ENCODE measurements at places on chromosomes 11 and 22.

GRCh38 chr22:19665784-19666672, 48.3 kb upstream of the SEPTIN5 start:
- DNase-seq = no peak

DNA sequence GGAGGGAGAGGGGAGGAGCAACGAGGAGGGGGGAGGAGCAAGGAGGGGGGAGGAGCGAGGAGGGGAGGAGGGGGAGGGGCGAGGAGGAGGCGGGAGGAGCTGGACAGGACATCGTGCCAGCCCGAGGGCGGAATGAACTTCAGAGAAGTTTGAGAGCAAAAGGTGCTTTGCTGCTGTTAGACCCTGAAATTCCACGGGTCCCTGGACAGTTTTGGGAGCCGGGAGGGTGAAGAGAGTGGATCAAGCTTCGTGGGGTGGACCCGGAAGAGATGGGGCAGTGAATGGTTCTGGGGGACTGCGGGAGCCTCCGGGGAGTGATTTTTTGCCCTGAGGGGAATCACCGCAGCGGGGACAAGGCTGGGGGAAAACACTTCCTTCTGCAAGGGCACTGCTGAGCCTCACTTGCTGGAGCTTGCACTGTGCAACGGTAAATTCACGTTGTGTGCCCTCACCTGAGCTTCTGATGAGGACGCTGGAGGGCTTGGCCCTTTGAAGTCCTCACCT, 10.7 kb upstream of the NLRP6 start:
- no peak for DNase-seq

- DNase-seq = no peak
These were observed 645 bp downstream of the RNF121 start for GRCh38 chr11:71929491-71929890.

GRCh38 chr11:23539556-23539955, 679.3 kb upstream of the CCDC179 start:
- no peak for DNase-seq

DNA sequence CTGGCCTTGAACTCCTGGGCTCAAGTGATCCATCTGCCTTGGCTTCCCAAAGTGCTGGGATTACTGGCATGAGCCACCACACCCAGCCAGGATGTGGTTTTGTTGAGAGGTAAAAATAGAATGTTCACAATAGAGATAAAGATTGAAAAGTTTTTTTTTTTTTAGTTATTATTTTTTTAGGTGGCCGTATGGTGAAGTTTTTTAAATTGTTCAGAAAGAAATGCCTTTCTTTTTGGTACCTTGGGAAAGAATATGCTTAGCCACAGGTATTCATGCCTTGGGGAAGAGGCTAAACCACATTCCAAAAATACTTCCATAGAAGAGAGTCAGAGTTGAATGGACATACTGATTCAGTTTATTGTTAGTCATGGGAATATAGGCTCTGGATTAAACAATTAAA, 143.4 kb downstream of the C11orf91 start:
- no peak for DNase-seq

DNA sequence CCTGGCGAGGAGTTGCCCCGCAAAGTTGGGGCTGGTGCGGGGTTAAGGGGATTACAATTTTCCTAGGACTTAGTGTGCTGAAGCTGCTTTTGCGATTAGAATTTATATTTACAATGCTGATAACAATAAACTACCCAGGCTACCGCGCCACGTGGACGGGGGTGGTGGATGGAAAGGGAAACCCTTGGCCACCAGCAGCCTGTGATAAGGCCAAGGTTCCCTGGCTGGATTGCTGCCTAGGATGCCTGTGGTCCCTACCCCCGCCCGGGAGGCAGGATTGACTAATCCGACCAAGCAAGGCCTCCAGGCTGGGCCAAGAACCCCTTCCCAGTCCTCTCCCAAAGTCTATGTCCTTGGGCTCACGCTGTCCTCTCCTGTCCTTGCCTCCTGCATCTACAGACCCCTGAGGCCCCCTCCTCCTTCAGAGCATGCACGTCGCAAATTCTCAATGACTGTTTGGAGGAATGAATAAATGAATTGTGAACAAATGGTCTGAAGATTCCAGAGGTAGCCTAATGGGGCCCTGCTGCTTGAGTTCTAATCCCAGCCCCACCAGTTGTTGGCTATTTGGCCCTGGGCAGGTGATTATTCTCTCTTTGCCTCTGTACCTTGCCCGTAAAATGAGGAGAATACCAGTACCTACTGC, 7.6 kb upstream of the CHKA start:
- DNase-seq = no peak

DNA sequence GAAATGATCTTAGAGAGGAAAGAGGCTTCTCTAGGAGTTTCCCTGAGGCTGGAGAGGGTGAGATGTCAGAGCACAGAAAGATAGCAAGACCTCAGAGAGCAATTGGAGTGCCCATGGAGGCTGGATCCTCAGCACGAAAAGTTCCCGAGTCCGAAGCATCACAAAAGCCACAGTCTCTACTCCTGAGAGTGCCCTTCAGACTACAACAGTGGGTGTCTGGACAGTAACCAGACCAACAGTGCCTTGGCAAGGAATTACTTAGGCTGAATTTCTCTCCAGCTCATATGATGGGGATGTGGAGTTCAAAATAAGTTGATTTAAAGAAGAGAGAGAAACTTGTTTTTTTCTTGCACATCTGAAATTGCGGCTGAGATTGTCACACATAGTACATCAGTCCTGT, 31.9 kb upstream of the PSMA1 start:
- no peak for DNase-seq

- DNase-seq = no peak
These were observed 102.4 kb downstream of the ARHGAP42 start for GRCh38 chr11:100789500-100789899.

DNA sequence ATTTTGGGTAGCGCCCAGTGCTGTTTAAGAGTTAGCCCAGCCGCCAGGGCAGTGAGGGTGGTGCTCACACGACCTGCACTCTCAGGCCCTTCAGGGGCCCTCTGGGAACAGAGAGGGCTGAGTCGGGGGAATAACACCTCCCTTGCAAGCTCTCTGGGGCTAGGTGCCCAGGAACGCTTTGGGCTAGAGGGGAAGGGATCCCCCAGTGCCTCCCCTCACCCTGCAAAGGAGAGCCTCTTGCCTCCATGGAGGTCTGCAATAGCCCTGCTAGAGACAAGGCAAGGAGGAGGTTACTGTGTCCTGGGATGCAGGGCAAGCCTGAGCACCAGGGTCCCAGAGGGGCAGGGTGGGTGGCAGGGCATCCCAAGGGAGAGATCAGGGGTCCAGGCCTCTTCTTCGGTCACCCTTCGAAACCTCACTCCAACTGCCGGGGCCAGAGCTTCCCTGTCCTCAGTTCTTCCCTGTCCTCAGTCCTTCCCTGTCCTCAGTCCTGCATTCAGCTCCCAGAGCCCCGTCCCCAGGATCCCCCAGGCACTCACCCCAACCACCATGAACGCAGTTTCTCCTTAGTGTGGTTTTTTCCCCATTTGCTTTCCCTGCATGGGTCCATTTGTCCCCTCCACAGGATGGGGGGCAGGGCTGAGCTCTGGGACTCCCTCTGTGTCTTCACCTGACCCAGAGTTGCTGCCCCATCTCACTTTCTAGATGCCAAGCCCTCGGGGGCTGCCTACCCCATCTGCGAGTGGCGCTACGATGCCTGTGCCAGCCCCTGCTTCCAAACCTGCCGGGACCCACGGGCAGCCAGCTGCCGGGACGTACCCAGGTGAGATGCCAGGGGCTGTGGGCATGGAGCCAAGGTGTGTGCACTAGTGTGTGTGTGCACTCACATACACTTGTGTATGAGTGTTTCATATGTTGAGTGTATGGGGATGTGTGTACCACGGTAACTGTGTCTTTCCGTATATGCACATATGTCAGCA, 60.8 kb downstream of the OTOG start:
- DNase-seq = no peak

GRCh38 chr11:36131721-36132397, 157.4 kb downstream of the COMMD9 start:
- DNase-seq = no peak

GRCh38 chr11:24246715-24247114, 250.1 kb upstream of the LUZP2 start:
- DNase-seq = no peak

- DNase-seq = no peak
These were observed 26.0 kb downstream of the TENM4 start for GRCh38 chr11:79414644-79415317.

GRCh38 chr11:126407101-126407521, 51.6 kb downstream of the ST3GAL4 start:
- no peak for DNase-seq

- DNase-seq = no peak
These were observed 454.4 kb downstream of the BRD1 start for GRCh38 chr22:49373289-49373666.

DNA sequence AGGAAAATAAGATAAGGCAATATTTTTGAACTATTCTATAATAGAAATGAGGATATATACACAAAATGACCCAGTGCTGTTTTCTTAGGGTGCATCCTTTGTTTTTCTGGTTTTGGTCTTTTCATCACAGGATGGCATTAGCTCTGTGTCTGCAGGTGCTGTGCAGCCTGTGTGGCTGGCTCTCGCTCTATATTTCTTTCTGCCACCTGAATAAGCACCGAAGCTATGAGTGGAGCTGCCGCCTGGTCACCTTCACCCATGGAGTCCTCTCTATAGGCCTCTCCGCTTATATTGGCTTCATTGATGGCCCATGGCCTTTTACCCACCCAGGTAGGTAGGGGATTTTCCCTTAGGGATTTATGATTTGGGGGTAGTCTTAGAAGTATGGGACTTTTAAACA, 2.2 kb downstream of the TLCD5 start:
- DNase-seq = no peak

DNA sequence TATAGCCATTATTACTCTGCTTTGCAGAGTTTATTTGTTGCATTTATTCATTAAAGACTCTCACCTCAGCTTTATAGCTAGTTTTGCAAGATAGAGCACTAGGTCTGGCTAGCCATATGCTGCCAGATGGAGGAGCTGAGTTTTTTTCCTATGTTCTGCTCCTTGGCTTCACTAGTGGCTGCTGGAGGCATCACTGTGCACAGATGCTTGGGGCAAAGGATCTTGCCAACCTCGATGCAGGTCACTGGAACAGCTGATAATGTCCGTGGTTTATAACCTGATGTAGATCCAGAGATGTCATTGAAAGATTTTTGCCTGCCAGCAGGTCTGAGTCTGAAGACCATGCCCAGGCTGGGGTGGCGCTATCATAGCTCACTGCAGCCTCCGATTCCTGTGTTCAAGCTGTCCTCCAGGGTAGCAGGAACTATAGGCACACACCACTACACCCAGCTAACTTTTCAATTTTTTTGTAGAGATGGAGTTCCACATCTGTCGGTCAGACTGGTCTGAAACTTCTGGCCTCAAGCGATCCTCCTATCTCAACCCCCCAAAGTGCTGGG, 63.2 kb downstream of the PACS1 start:
- DNase-seq = no peak

GRCh38 chr11:39571081-39571480, 1888.4 kb downstream of the LRRC4C start:
- no peak for DNase-seq

DNA sequence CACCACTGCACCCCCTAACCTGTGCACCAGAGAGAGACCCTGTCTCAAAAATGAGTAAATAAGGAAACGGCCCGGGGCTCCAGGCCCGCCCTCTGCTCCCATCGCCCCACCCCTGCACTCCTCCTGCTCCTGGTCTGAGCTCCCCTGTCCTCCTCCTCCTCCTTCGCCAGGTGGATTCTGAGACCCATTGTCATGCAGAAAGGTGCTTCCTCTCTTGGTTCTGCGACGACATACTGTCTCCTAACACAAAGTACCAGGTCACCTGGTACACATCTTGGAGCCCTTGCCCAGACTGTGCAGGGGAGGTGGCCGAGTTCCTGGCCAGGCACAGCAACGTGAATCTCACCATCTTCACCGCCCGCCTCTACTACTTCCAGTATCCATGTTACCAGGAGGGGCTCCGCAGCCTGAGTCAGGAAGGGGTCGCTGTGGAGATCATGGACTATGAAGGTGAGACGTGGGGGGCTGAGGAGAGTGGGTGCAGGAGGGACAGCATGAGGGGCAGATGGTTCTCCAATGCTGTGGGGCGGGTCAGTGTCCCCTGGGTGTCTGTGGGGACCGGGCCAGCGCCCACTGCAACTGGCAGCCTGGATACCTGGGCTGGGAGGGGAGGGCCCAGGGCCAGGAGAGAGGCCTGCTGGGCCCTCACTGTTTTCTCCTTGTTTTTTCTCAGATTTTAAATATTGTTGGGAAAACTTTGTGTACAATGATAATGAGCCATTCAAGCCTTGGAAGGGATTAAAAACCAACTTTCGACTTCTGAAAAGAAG, 3.1 kb upstream of the APOBEC3D start:
- no peak for DNase-seq

GRCh38 chr11:122317305-122317704, 201.3 kb upstream of the BLID start:
- no peak for DNase-seq

GRCh38 chr11:64127267-64128072, 38.4 kb downstream of the MACROD1 start:
- no peak for DNase-seq

DNA sequence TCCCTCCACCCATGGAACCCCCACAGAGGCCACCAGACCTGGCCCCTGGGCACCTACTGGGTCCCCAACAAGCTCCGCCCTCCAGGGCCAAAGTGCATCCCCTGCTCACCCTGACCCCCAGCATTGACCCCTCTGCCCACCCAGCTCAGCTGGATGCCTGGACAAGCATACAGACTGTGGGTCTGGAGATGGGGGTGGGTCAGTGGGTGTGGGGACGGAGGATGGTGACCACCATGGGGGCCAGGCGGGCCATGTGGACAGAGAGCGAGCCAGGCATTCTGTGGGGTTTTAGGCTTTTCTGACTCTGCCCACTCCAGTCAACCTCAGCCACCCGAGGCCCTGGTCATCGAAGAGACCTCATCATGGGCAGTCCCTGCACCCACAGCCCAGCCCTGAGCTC, 183.7 kb downstream of the BRD1 start:
- DNase-seq = no peak

GRCh38 chr11:112778091-112778876, 182.9 kb upstream of the NCAM1 start:
- no peak for DNase-seq

DNA sequence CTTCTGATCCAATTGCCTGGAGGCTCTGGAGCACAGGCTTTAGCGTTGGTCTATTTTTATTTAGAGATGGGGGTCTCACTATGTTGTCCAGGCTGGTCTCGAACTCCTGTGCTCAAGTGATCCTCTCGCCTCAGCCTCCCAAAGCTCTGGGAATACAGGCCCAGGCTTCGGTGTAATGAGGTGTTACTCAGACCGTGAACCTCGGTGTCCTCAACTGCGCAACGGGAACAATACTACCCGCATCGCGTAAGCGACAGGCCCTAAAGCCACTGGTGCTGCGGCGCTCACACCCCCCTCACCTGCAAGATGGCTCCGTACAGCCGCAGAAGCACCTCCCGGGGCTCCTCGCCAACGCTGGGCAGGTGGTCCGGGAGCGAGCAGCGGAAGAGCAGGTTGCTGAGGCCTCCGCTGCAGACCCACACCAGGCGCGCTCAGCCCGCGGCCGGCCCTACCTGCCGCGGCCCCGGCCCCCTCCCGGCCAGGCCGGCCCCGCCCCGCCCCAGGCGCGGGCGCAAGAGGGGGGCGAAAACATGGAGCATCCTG, 628 bp downstream of the CHKB start:
- no peak for DNase-seq

- DNase-seq = no peak
These were observed 37.2 kb downstream of the RPS6KA4 start for GRCh38 chr11:64396079-64396591.
